ENCODE measurements at places on chromosomes 12 and 14.

DNA sequence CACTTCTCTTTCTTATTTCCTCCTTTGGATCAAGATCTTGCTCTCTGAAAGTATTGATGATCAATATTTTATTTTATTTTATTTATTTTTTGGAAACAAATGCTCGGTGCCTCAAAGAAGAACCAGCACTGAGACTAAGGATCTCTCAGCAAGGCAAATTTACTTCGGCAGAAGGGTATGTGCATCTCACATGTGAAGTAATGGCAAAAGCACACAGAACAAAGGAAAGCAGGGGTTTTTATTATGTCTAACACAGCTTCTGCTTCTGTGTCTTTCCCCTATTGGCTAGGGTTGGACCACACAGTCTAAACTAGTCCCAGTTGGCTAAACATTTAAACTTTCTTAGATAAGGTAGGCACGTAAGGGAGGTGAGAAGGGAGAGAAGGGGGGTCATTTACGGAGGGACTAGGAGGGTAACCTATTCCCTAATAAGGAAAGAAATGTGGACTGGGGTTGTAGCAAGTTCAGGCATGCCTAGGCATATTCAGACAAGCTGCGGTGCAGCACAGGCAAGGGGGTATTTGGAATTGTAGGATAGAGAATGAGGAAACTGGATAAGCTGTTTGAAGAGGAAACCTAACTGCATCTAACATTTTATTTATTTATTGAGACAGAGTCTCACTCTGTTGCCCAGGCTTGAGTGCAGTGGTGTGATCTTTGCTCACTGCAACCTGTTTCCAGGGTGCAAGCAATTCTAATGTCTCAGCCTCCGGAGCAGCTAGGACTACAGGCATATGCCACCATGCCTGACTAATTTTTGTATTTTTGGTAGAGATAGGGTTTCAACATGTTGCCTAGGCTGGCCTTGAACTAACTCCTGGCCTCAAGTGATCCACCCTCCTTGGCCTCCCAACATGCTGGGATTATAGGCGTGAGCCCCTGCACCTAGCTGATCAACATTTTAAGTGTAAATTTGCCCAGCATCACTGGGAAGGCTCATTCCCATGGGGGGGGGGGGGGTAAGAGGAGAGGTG lies 90.0 kb upstream of the EIF5 start:
- no peak for DNase-seq

GRCh38 chr12:49039421-49040363 lies 20.9 kb downstream of the KMT2D start:
- DNase-seq, result no peak

- DNase-seq, result no peak
Measured at GRCh38 chr12:53754633-53755264, 3.0 kb upstream of the CISTR start.

- no peak for DNase-seq
Measured at GRCh38 chr12:32726286-32726685, 29.4 kb downstream of the YARS2 start.

- no peak for DNase-seq
Measured at GRCh38 chr12:62692884-62693283, 226.3 kb downstream of the MON2 start.

DNA sequence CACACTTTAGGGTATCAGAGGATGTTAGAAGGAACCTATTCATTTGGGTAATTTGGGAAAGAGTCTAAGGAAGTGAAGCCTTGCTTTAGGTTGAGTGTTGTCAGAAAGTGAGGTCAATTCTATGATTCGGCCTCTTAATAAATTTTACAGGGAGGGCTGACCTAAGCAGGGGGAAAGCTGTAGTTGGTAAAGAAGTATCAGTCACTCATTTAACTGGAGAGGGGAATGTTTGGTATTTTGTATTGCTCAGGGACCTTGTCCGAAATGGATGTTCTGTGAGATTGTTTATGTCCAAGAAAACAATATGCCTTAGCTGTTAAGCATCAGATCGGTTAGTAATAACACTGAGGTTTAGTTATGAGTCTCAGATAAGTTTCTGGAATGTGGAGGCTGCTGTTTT lies 7.3 kb downstream of the CAND1 start:
- no peak for DNase-seq

GRCh38 chr12:116621194-116621593 lies 62.0 kb downstream of the MAP1LC3B2 start:
- DNase-seq, result no peak

- peak; percentile 34 for DNase-seq
Measured at GRCh38 chr12:91877022-91877421, 268.6 kb downstream of the BTG1 start.

- no peak for DNase-seq
Measured at GRCh38 chr14:29339494-29340172, 573.0 kb downstream of the FOXG1 start.
